Stimulated activated CD4-positive, alpha-beta T cell treated with anti-CD3 and anti-CD28 coated beads, Interleukin-12 subunit alpha, Interleukin-12 subunit beta, amount 100 ng/mL, for 24 hours (primary cell): ENCODE measurements at places on chromosomes 1 and 21.

DNA sequence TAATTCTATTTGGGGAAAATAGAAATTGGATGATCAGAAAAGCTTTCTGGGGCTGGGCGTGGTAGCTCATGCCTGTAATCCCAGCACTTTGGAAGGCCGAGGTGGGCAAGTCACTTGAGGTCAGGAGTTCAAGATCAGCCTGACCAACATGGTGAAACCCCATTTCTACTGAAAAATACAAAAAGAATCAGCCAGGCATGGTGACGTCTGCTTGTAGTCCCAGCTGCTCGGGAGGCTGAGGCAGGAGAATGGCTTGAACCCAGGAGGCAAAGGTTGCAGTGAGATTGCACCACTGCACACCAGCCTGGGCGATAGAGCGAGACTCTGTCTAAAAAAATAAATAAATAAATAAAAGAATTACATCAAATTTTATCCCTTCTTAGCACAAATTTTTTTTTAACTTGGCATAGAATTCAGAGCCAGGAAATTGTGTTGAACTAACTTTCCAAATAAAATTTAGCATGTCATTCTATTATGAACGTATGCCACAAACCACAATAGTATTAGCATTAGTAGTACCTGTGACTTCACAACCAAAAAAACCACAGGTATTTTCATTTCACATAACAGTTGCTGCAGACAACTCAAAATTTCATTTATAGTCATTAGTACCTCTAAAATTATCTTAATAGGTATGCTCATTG is 4.5 kb upstream of the ANKRD13C start:
- DNase-seq = no peak

GRCh38 chr1:178774263-178774662 is 49.2 kb downstream of the RALGPS2 start:
- DNase-seq = no peak

DNA sequence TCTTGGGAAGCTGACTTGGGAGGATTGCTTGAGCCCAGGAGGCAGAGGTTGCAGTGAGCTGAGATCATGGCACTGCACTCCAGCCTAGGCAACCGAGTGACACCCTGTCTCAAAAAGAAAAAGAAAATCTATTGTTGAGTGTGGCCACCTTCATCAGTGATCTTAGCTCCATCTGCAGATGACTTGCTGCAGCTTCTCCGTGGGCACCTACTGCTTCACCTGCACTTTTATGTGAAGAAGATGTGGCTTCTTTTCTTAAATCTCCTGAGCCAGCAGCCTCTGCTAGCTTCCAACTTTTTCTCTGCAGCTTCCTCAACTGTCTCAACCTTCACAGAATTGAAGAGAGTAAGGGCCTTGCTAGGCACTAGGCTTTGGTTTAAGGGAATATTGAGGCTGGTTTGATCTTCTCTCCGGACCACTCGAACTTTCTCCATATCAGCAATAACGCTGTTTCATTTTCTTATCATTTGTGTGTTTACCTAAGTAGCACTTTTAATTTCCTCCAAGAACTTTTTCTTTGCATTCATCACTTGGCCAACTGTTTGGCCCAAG is 28.0 kb downstream of the AGPAT3 start:
- DNase-seq = no peak

DNA sequence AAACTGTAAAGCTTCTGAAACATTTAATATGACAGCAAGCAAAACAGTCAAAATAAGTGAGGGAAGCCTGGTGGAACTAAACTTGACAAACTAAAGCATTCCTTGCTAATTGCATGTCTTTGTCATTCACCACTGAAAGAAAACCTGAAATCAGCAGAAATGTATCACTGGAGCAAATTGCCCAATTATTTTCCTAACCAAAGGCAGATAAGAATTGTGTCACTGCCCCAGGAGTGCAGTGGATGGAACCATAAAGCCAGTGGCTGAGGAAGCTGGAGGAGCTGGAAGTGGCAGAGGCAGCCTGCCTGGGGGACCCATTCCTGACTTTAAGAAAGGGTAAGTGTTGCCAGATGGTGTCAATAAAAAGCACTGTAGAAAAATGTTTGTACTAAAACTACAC is 2.7 kb upstream of the SLC30A10 start:
- DNase-seq = no peak

DNA sequence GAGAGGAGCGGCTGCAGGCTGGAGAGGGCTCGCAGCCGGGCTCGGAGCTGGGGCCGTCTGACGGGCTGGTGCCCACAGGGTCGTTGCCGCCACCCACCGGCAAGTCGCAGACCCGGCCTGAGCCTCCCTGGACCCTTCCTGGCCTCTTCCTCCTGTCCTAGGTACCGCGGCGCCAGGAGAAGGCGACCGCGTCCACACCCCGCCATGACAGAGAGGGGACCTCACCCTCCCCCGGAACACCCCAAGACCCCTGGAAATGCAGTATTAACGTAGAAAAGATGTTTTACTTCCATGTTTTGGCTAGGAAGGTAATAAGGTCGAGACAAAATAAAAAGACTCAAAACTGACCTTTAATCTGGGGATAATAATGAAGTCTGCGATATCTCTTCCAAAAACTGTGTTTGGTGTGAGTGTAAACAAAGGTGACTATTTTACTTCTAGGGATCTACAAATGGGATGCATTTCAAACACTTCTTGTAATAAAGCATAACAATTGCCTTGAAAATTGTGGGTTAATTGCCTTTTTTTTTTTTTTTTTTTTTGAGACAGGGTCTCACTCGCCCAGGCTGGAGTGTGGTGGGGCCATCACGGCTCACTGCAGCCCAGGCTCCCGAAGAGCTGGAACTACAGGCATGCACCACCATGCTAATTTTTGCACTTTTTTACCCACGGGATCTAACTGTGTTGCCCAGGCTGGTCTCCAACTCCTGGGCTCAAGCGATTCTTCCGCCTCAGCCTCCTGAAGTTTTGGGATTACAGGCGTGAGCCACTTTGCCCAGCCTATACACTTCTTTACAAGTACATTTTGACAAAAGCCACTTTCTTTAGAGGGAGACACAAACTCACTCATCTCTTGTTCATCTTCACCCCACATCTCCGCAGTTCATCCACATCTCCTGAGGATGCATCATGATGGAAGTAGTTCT is 838 bp upstream of the RSRP1 start:
- no peak for DNase-seq

DNA sequence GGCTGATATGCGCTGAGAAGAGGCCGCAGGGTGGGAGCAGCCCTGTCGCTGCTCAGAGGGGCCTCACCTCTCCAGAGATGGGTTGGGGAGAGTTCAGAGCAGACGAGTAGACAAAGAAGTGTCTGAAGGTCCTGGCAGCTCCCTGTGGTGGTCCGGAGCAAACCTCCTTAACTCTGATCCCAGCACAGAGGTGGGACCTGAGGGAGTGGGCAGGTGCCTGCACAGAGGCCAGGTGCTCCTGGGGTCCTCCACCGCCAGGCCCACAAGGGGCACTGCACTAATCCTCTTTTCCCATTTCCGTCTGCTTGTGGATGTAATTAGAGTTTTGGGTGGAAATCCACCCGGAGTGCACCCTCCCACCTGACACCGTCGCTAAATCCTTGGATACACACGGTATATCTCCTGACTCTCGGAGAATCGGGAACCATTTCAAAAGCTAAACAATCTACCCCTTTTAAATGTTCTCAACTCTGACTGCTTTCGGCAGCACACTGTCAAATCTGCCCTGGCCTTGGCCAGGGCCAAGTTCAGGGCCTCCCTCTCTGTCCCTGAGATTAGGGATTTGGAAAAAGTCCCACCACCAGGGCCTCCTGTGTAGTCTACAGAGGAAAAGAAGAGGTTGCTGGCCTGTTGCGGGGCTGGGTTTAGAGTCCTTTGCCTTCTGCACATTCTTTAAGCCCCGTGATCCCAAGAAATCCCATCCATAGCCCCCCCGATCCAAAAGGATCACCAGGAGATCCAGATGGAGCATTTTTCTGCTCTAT is 22.4 kb downstream of the CASZ1 start:
- DNase-seq = no peak

- DNase-seq = no peak
Measured at GRCh38 chr1:211200311-211200710, 58.9 kb upstream of the RCOR3 start.

DNA sequence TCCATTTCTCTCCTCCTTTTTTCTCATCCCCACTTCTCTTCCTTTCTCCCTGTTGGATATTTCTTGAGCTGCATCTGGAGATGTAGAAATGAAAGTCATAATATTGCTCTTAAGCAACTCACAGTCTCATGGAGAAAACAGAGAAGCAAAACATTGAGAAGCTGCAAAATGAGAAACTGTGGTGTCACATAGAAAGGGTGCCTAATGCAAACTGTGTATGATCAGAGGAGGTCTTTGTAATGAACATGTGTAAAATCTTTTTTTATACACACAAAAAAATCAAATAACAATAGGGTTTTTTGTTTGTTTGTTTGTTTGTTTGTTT is 11.8 kb upstream of the SLAMF7 start:
- DNase-seq = no peak

DNA sequence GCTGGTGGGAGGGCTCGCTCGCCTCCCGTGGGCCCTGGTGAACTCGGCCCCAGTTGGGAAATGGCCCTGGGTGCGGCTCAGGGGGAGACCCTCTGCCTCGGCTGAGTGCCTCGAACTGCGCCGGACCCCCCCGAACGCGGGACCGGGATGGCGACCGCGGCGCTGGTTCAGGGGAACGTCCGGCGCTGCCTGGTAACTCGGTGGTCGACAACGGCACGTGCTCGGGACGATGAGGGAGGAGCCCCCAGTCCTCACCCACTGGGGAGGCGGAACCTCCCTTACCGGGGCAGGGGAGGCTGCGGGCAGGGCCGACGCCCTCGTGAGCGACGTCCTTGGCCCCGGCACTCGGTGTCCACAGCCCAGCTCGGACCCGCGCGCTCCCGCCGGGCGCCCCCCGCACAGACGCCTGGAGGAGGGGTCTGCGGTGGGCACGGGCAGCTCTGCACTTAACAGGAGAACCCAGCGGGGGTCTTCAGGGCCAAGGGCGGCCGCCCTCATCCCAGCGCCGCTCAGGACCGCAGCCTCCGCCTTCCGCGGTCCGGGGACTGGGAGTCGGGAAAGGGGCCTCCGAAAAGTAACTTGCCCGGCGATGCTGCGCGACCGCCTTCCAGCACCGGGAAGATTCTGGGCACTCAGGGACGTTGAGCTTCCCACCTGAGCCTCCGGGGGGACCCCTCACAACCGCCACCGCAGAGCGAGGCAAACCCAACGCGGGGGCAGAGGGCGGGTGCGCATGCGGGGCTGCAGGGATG is 1.7 kb downstream of the HES4 start:
- DNase-seq = no peak

DNA sequence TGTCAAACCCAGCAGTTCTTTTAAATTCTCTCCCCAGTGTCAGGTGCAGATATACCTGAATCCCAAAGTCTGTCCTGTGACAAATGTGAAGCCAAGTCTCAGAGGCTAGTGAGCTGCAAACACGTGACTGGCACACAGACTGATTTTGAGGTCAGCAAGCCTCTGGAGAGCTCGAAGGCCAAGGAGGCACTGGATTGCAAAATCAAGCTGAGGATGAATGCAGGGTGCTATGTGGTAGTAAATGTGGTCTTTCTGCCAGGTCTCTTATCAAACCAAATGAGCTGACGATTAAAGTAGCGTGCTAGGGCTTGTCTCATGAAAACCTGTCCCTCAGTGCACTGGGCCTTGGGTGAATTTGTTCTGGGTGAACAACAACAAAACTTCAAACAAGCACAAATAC is 20.6 kb downstream of the GPR3 start:
- no peak for DNase-seq

GRCh38 chr1:27138368-27138767 is 16.6 kb downstream of the SLC9A1 start:
- no peak for DNase-seq

DNA sequence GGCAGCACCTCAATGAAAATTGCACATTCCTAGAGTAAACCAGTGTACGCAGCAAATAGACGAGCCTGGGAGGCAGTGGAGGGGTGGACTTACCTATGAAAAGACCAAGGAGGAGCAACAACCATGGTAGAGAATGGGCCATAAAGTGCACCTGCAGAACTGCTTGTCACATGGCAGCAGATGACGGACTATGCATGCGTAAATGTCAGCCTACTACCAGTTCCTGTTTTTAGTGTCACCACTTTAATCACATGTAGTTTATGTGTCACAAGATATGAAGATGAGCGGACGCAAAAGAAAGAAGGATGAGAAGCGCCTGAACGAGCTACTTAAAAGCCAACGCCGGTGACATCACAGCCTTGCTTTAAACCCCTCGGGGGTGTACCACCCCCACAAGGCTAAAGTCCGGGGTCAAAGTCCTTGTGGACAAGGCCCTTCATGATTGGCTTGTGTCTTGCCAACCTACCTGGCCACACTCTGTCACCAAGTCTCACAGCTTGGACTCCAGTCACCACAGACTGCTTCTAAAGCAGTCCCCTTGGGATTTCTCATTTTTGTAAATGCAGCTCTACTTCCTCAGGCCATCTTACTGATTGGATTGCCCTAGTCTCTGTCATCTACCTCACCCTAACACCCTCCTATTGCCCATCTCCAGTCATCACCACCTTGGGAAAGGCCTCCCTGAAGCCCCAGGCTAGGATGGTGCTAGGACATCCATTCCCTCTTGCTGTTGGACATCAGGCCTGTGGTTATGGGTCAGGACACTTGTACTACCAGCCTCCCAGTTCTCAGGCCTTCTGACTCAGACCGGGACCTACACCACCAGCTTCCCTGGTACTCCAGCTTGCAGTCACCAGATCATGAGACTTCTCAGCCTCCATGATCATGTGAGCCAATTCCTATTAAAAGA is 6.0 kb upstream of the LY9 start:
- no peak for DNase-seq

- DNase-seq = no peak
Measured at GRCh38 chr1:178706432-178706831, 18.6 kb upstream of the RALGPS2 start.

GRCh38 chr1:114026797-114027196 is 47.5 kb downstream of the OLFML3 start:
- DNase-seq = no peak

GRCh38 chr1:201681375-201681774 is 142.4 kb downstream of the NAV1 start:
- DNase-seq = no peak

DNA sequence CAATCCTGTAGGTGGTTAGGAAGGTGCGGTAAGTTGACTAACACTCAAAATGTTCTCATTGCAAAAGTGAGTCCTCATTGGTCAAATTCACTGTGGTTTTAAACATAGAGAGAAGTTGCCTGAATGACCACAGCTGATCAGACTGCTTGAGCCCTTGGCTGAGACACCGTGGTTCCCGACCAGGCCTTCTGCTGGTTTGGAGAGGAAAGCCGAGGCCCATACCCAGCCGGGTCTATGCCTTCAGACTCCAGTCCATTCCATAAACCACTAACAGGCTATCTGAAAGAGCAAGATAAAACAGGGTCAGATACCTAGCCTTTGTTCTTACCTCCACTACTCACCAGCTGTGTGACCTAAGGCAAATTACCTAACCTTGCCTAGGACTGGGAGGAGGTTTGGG is 133.9 kb downstream of the LMX1A start:
- no peak for DNase-seq

DNA sequence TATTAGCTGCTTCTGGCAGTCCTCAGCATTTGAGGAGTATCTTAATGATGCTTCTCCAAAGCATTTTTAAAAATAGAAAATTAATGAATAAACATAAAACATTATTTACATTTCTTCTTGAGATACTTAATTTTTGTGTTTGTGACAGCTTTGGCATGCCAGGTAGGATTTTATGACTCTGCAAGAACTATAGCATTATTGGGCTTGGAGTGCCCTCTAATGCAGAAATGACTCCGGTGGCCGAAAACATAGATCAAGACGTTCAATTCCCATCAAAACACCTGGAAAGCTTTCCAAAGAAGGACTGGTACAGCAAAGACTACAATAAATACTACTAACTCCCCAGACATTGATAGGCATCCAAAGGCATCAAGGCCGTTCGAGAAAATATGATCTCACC is 366.4 kb upstream of the CXADR start:
- DNase-seq = no peak

GRCh38 chr1:88488237-88488636 is 195.8 kb upstream of the PKN2 start:
- DNase-seq = no peak
